ENCODE measurements at places on chromosomes 12 and 14.
A peak's percentile ranks its signal among the peaks of the same experiment; 100 is the strongest.

DNA sequence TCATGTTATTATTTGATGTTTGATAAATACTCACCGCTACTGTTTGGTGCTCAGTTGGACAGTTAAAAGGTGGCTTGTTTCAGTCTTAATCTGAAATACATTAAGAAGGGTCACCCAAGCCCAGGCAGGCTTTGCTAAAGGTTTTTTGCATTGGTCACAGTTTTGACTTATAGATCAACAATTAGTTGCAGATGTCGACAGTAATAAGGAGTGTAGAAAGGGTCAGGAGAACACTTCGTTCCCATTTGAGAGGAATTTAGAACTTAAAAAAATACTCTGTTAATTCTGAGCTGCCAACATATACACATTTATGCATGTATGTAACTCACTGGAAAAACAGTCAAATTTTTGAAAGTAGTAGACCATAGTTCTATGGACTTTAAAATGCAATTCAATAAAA, 130.3 kb downstream of the TMEM30B start:
- peak; percentile 84 for DNase-seq

DNA sequence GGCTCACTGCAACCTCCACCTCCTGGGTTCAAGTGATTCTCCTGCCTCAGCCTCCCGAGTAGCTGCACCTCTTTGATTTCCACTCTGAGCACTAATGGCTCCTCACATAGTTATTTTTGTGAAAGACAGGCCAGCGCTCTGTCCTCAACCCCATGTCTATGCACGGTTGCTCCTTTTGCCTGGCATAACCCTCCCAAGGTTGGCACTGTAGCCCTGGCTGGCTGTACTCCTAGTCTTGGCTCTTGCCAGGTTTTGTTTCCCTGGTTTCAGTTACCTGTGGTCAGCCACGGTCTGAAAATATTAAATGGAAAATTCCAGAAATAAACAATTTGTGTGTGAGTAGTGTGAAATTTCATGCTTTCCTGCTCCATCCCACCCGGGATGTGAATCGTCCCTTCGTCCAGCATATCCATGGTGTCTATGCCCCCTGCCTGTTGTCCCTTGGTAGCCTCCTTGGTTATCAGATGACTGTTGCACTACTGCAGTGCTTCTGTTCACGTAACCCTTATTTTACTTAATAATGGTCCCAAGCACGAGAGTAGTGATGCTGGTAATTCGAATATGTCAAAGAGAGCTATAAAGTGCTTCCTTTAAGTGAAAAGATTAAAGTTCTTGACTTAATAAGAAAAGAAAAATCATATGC, 12.3 kb upstream of the DCD start:
- no peak for DNase-seq

DNA sequence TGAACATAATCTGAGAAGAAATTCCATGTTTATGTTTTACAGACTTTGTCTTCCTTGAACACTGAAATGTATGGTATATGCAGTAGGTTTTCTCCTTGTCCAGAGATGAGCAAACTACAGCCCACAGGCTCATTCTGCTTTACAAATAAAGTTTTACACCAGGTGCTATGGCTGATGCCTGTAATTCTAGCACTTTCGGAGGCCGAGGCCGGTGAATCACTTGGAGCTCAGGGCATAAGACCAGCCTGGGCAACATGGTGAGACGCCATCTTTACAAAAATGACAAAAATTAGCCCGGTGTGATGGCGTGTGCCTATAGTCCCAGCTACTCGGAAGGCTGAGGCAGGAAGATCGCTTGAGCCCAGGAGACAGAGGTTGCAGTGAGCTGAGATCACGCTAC, 64.7 kb downstream of the LRP6 start:
- DNase-seq: no peak

- DNase-seq: no peak
These were observed 3.9 kb downstream of the STYX start for GRCh38 chr14:52733824-52734223.

DNA sequence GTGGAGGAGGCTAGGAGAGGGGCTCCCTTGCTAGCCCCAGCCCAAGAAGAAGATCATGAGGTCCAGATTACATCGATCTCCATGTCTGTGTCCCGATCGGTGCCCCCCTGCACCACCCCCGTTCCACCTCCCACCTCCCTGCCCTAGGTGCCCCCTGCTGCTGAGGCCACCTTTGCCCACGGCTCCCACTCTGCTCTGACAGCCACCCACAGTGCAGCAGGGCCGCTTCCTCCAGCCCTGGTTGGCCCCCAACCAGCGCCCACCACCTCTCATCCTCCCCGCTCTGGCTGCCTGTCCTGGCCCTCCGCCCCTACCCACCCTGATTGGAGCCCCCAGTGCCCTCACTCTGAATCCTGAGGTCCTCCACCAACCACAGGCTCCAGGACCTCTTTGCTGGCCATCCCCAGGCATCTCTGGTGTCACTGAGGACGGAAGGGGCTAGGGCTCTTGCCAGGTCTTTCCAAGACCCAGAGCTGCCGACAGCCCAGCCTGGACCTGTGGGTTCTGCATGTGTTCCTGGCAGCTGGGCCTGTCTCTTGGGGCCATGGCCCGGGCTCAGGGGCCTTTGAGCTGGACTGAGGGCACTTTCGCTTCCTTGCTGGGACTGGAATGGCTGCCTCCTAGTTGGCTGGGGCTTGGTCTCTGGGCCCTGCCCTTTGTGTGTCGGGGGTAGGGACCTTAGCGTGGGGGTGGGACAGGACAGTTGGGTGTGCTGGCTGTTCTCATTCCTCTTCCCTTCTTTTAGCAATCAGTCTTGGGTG, 7.2 kb upstream of the PLXNC1 start:
- no peak for DNase-seq

- DNase-seq: no peak
These were observed 2.8 kb downstream of the SLC5A8 start for GRCh38 chr12:101207086-101207780.

DNA sequence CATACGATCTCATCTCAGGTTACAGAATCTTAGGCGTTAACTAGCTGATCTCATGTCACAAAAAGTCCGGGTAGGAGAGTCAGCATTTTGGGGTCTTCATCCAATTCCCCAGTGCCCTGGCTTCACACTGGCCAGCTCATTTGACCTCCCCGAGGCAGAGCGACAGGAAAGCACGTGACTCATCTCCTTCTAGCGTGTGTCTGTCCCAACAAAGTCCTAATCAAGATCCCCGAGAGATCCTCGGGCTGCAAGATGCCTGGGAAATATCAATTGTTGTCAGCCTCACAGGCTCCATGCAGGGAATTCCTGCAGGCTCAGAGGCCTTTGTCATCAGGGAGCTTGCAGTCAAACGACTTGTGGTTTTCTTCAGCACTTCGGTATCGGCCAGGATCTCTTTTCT, 57.5 kb downstream of the ZNF664 start:
- peak; percentile 98 for DNase-seq

GRCh38 chr14:96265383-96266095, 9.5 kb downstream of the BDKRB1 start:
- DNase-seq: peak; percentile 50

GRCh38 chr12:72256725-72257124, 15.4 kb upstream of the TRHDE start:
- peak; percentile 53 for DNase-seq

GRCh38 chr12:93979189-93979588, 169.2 kb upstream of the PLXNC1 start:
- DNase-seq: no peak
